ENCODE measurements at places on chromosomes 2 and 18.

GRCh38 chr2:233060980-233061590 is 943 bp downstream of the INPP5D start:
- no peak for DNase-seq

DNA sequence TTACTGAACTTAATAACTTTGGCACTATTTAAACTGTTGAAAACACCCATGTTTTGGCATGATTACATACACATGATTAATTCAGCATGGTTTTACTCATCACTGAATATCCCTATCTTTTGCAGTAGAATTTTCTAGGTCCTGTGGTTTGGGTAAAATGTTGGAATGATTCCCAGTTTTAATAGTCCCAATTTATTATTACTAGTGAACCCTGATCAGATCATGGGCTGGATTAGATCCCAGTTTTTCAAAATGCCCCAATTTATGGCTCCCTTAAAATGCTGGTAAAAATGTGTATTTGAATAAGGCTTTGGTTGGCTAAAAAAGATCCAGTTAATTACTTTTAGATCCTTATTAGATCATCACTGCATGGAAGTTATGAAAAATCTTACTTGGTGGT is 273.6 kb upstream of the NRP2 start:
- DNase-seq: no peak

GRCh38 chr18:77970814-77971213 is 721.2 kb downstream of the GALR1 start:
- no peak for DNase-seq

DNA sequence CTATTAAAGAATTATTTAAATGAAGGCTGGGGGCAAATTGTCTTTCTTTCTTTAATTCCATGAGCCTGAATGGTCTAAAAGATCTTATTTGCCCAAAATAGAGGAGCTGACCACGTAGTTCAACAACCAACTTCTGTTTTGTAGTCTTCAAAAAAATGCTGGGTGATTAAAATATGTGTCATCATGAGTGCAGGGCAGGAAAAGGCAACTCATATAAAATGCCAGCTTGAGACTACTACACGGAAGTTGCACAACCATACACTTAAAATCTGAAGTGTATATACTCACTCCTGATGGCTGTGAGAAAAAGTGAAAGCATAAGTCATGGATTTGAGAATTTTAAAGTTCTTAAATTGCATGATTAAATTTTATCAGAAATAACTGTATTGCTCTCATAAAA is 210.9 kb downstream of the DYM start:
- DNase-seq: no peak

GRCh38 chr2:193963472-193964119 is 1693.4 kb upstream of the SLC39A10 start:
- no peak for DNase-seq

GRCh38 chr18:63273222-63273927 is 46.2 kb downstream of the BCL2 start:
- no peak for DNase-seq

DNA sequence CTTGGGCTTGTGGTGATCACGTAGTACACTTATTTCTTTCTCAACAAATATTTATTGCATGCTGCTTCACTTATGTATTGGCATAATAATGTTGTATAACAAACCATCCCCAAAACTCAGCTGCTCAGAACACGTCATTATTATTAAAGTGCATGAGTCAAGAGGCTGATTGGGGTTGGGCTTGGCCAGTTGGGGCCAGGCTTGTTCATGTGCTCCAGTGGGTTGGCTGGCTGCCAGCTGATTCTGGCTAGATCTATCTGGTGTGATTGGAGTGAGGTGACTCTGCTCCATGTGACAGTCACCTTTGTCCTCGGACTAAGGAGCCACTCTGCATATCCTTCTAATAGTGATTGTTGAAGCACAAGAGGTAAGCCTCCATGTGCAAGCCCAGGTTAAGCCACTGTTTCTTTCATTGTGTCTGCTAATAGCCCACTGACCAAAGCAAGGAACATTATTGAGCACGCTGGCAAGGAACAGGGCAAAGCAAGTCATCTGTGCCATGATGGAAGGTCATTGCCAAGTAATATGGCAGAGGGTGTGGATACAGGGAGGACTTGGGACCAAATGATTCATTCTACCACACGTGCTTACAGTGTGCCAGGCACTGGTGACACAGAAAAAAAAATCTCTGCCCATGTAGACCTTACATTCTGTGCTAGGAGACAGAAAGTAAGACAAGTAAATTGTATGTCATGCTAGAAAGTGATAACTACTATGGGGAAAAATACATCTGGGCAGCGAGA is 63.3 kb upstream of the TMEM182 start:
- DNase-seq: no peak

GRCh38 chr2:6787376-6787775 is 78.3 kb downstream of the CMPK2 start:
- DNase-seq: no peak

All from ovary (tissue), 10 donors.